Panc1 (cell line): ENCODE measurements at places on chromosomes 12 and 14. TPM values are rescaled to one million over a fixed set of nuclear protein-coding genes. Genes with fewer than 3 reads are reported as not detected.

The AVPR1A gene
- total RNA-seq = 0.10 TPM

The OR4N5 gene
- not detected for total RNA-seq

The NPFF gene
- not detected for total RNA-seq

The KITLG gene
- 7.4 TPM for total RNA-seq

The DLK1 gene
- 0.69 TPM for total RNA-seq

The XRCC3 gene
- 36.8 TPM for total RNA-seq

The ADCY6 gene
- 24.1 TPM for total RNA-seq

The OR6C68 gene
- total RNA-seq = not detected

The CYP46A1 gene
- total RNA-seq = 0.36 TPM

The RPGRIP1 gene
- 0.28 TPM for total RNA-seq

The MORN3 gene
- 0.72 TPM for total RNA-seq

The POTEM gene
- total RNA-seq = not detected

The AMDHD1 gene
- 0.54 TPM for total RNA-seq

The OTOGL gene
- total RNA-seq = not detected

The ERP27 gene
- total RNA-seq = not detected

The PLBD1 gene
- 37.8 TPM for total RNA-seq

The DTX1 gene
- total RNA-seq = 0.44 TPM

The WNT5B gene
- total RNA-seq = 36.9 TPM

The BHLHE41 gene
- total RNA-seq = 147 TPM

The MYF6 gene
- not detected for total RNA-seq

The NGB gene
- not detected for total RNA-seq

The KRT81 gene
- 0.90 TPM for total RNA-seq
